ENCODE measurements at places on chromosomes 2 and 18.

DNA sequence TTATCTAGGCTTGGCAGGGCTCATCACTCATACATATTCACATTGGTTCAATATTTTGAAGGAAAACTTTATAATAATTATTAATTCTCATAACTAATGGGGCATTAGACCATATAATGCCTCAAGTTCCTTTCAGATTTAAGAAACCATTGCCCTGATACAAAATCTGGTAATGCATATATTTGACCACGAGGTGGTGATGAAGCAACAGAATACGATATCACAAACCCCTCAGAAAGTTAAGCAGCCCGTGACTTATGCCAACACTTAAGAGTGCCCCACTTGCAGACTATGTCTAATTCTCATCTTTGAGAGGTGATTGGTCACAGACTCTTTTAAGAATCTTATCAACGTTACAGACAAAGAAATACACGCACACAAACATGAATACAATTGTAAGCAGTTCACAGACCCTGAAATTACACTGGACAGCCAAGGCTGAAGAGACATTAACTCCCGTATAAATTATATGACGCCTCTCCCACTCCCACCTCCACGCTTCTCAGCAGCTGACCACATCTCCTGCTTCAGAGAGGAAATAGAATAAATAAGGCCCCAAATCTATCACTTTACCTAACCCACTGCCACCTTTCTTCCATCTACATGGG, 20.7 kb upstream of the DNAH6 start:
- DNase-seq, result no peak

GRCh38 chr2:37708146-37708545, 36.7 kb upstream of the CDC42EP3 start:
- DNase-seq, result no peak

GRCh38 chr2:129296806-129297205, 682.7 kb upstream of the RAB6C start:
- DNase-seq, result no peak

GRCh38 chr2:120699292-120699691, 36.4 kb upstream of the GLI2 start:
- DNase-seq, result no peak

DNA sequence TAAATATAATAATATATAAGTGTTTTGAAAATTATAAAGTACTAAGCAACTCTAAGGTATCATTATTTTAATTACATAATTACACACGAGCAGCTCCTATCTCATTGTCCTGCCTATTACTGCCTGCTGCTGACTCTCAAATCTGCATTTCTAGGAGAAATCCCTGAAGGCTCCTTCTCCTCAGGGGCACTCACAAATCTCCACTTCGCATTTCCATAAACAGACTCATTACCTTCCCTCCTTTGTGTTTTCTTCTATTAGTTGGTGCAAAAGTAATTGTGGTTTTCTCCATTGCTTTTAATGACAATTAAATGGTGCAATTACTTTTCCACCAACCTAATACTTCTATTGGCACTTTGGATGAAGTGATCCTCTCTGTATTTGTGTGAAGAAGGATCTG, 135.0 kb upstream of the HNMT start:
- DNase-seq, result no peak

DNA sequence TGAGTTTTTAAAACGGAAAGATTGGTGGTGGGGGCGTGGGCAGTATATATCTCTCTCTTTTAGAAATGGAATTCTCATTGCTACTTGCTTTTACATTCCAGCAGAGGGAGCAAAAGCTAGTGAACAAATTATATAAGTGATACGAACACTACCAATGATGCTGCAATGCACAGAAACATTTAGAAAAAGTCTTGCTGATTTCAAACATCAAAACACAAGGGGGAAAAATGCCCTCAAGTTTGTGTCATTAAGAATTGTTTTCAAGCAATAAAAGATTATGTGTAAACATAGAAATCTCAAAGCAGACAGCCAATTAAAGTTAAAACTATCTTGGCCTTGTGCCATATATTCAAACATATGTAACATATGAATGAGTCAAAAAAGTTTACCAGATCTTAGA, 296.3 kb upstream of the KCNJ3 start:
- DNase-seq, result no peak

DNA sequence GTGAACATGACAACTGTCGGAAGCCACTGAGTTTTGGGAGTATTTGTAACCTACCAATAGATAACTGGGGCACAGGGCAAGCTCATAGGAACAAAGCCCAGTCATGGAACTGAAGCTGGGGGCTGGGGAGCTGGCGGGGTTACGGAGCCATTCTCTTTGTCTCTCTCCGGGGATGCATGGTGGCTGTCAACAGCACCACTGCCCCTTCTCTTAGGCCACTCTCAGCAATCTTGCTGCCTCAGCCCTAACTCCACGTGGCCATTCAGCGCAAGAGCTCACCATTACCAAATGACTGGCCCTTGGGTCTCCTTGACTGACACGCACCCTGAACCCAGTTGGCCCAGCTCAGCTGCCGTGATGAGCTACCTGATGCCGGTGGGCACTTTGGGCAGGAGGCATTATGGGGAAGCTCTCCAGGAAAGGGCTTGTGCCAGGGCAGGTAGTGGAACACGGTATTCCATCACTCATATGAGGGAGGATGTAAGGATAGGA, 33.6 kb upstream of the ODC1 start:
- DNase-seq, result no peak

- DNase-seq, result no peak
Measured at GRCh38 chr2:112688086-112688880, 32.5 kb upstream of the NT5DC4 start.

DNA sequence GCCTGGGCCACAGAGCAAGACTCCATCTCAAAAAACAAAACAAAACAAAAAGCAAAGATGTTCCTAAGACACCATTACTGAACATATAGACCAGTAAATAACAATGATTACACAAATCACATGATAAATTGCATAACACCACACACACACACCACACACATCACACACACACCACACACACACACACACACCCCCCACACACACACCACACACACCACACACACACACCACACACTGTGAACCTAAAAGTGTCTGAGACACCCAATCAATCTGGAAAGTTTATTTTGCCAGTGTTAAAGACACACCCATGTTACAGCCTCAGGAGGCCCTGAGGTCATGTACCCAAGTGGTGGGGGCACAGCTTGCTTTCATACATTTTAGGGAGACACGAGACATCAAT, 62.6 kb upstream of the ASAP2 start:
- no peak for DNase-seq

DNA sequence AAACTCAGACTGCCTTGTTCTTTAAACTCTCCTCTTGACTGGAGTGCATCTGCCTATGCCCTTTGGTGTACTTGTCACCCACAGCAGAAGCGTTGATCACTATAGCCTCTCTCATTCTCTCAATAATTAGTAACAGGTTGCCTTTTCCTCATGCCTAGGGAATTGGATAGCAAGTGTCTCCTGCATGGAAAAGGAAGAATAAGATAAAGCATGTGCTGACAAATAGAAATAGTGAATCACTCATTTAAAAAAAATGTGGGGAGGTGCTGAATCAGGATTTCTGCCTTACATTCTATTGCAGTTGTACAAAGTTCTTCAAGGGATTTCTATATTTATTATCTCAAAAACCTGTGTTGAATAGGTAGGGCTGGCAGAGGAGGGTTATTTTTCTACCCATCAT, 323.0 kb downstream of the TXNL1 start:
- DNase-seq, result no peak

DNA sequence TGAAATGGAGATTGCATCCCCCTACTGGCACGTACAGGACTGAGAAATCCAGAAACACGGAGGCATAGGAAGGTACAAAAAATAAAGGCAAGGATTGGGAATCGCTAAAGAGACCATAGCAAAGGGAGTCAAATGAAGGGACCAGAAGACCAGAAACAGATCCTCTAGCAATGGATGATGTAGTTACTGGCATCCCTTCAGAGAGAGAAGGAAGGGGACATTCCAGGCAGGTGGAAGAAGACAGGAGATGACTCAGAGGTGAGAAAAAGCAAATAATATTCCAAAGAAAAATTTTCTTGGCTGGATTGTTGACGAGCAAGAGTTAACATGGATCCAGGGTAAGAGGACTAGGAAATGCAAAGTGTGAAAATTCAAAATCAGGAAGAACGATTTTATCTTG, 78.4 kb upstream of the FZD7 start:
- DNase-seq, result no peak

DNA sequence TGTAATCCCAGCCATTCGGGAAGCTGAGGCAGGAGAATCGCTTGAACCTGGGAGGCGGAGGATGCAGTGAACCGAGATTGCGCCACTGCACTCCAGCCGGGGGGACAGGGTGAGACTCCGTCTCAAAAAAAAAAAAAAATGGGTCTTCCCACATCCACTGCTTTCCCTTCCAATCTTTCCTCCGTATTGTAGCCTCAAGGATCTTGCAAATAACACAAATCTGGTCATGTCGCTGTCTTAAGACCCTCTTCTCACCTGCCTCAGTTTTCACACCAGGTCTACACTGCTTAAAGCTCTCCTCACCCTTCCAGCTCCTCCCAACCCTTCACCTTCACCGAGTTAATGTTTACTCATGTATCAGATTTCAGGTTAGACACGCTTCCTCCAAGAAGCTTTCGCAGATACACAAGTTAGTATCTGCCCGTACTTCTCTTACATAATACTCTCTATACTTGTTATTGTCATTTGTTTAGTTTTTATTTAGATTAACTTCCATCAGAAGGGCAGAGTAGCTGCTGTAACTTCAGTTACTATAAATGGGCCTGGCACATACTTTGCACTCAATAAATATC, 1.5 kb downstream of the IER3IP1 start:
- no peak for DNase-seq

DNA sequence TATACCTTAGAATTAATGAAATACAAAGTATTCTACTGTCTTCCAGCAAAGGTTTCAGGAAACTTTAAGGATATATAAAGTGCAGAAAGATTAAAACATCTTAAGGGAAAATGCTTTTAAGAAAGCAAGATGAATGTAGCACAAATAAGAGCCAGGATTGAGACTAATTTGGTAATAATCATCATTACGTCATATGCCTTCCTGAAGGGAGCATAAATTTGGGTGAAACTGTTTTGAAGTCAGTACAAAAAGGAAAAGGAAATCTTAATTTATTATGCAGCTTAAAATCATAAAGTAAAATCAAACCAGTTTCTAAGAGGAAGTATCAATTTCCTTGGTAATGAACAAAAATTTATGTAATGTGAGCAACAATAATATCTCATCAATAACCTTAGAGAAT, 221.7 kb downstream of the CTNNA2 start:
- no peak for DNase-seq

Measured in stimulated activated CD4-positive, alpha-beta T cell treated with anti-CD3 and anti-CD28 coated beads, Interleukin-15, amount 100 ng/mL, for 1 hour (primary cell).